Glutamatergic neuron (in vitro differentiated cells): ENCODE measurements at places on chromosomes 12 and 14. TPM values are rescaled to one million over a fixed set of nuclear protein-coding genes. Genes with fewer than 3 reads are reported as not detected.

- H3K36me3 ChIP-seq = no peaks in the 10 kb centered on the region
- H3K4me3 ChIP-seq = no peak overlapping the region
- DNase-seq = no peak
- H3K4me1 ChIP-seq = no peaks in the 10 kb centered on the region
- H3K27me3 ChIP-seq = no peaks in the 10 kb centered on the region
- H3K27ac ChIP-seq = no peak overlapping the region
Observed at GRCh38 chr12:51694146-51694545, 103.1 kb downstream of the SCN8A start.

GRCh38 chr12:25705261-25705660, 152.2 kb upstream of the LMNTD1 start:
- no peak overlapping the region for H3K4me3 ChIP-seq
- no peaks in the 10 kb centered on the region for H3K4me1 ChIP-seq
- peaks cover 2% of the 10 kb centered on the region for H3K27me3 ChIP-seq
- DNase-seq = no peak

DNA sequence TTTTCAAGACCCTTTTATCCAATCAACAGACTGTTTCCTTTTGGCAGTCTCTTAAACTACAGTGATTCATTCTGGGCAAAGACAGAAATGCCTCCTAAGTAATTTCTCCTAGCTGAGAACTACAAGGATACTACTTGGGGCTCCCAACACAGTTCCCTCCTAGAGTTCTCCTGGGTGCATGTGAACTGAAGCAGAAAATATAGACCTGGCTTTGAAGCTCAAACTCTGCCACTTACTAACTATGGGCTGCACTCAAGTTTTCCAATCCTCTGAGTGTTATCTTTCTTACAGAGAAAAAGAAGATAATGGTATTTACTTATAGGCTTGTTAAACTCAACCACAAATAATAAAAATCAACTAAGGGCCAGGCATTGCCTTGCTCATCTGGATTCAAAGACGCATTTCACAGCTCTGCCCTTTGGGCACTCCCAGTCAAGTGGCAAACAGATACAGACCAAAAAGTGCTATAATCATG, 97.6 kb downstream of the EFCAB11 start:
- H3K4me3 ChIP-seq = no peak overlapping the region
- H3K36me3 ChIP-seq = peaks cover 4% of the 10 kb centered on the region
- H3K27me3 ChIP-seq = peaks cover 2% of the 10 kb centered on the region
- no peak for DNase-seq
- H3K27ac ChIP-seq = no peak overlapping the region

- H3K27me3 ChIP-seq = no peaks in the 10 kb centered on the region
- no peak for DNase-seq
- H3K4me1 ChIP-seq = no peaks in the 10 kb centered on the region
- H3K27ac ChIP-seq = no peak overlapping the region
- no peak overlapping the region for H3K4me3 ChIP-seq
Observed at GRCh38 chr12:88970740-88971139, 381.6 kb downstream of the DUSP6 start.

DNA sequence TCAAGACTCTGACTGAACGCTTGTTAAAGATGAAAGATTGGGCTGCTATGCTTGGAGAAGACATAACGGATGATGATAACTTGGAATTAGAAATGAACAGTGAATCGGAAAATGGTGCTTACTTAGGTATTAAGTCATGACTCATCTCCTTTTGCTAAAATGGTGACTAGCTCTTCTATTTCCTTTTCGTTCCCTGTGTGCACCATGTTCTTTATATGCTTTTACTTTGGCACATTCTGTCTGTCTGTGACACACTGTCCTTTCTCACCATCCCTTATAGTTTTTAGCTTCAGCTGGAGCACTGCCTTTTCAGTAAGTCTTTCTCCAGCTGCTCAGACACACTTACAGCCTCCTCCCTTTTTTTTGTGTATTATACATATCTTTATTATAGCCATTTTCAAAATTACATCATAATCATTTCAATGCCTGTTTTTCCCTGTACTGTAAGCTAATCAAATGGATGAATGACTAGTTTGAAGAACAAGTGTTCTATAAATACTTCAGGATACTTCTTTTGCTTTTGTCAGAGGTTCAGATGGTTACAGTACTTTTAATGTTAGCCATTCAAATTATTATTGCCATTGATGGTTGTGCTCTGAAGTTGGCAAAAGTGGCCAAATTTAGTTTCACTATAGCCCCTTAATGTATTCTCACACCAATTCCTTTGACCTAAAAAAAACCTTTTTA, 68.6 kb downstream of the MIA2 start:
- no peaks in the 10 kb centered on the region for H3K4me1 ChIP-seq
- H3K27me3 ChIP-seq = no peaks in the 10 kb centered on the region
- H3K4me3 ChIP-seq = no peak overlapping the region
- no peak for DNase-seq
- H3K36me3 ChIP-seq = no peaks in the 10 kb centered on the region

DNA sequence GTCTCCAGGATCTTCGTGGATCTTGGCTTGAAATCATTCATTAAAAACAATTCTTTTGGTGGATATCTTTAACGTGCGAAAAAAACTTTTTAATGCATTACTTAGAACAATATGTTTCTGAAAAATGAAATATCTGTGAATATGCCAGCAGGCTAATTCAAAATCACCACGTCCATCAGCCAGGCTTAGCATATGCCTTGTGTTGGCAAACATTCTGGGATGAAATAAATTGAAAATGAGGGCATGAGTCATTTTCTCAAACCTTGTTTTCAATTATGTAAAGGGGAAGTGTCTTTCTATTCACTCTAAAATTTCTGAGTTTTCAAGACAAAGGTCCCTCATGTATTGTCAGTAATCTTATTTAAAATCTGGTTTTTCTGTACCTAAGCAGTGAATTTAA, 393.9 kb downstream of the PAWR start:
- no peaks in the 10 kb centered on the region for H3K36me3 ChIP-seq
- H3K4me3 ChIP-seq = no peak overlapping the region
- DNase-seq = no peak

GRCh38 chr12:122986258-122986871, 5.9 kb downstream of the ARL6IP4 start:
- H3K4me3 ChIP-seq = no peak overlapping the region
- H3K27me3 ChIP-seq = peaks cover 3% of the 10 kb centered on the region
- peaks cover 7% of the 10 kb centered on the region for H3K4me1 ChIP-seq
- no peak overlapping the region for H3K27ac ChIP-seq

- peaks cover 4% of the 10 kb centered on the region for H3K36me3 ChIP-seq
- no peaks in the 10 kb centered on the region for H3K4me1 ChIP-seq
- H3K27me3 ChIP-seq = no peaks in the 10 kb centered on the region
- H3K4me3 ChIP-seq = no peak overlapping the region
- no peak for DNase-seq
Observed at GRCh38 chr14:26775765-26776563, 178.1 kb upstream of the NOVA1 start.

- DNase-seq = no peak
- no peak overlapping the region for H3K4me3 ChIP-seq
- H3K36me3 ChIP-seq = peaks cover 10% of the 10 kb centered on the region
- peaks cover 2% of the 10 kb centered on the region for H3K27me3 ChIP-seq
- no peak overlapping the region for H3K27ac ChIP-seq
Observed at GRCh38 chr14:95424529-95424928, 91.9 kb downstream of the SYNE3 start.

DNA sequence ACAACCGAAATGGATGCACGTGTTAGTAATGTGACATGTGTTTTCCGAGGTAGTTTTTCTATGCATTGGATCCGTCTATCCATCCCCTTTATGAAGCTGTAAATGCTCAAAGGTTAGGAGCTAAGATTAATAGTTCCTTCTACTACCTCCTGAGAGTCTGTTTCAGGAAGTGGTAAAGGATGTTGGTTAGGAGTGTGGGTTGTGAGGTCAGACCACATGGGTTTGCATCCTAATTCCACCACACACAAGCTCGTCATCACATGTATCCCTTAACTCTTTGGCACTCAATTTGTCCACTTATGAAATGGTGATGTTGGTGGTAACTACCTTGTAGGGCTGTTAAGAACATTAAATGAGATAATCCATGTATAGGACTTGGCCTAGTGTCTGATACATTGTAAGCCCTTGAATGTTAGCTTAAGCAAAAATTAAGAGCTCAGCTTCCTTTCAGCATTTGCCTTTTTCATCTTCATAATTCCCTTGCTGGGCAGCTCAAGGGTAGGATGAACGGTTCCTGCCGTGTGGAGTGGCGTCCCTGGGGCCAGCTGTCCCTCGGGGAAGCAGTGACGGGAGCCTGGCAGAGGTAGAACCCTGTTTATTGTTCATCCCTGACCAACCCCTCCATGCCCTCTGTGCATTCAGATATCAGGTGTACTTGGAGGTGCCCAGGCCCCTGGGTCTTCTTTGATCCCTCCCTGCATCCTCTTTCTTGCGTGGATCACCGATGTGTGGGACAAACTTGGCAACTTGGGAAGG, 52.3 kb downstream of the TSPAN9 start:
- H3K36me3 ChIP-seq = peaks cover 5% of the 10 kb centered on the region
- no peak for DNase-seq
- H3K4me1 ChIP-seq = peaks cover 36% of the 10 kb centered on the region
- H3K27ac ChIP-seq = no peak overlapping the region

DNA sequence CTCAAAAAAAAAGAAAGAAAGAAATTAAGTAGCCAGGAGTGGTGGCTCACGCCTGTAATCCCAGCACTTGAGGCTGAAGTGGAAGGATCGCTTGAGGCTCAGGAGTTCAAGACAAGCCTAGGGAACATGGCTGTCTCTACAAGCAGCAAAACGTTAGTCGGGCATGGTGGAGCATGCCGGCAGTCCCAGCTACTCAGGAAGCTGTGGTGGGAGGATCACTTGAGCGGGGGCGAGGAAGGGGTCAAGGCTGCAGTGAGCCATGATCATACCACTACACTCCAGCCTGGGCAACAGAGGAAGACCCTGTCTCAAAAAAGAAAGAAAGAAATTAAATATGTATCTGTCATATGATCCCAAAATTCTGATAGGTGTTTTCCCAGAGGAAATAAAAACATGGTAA, 5.3 kb downstream of the RAD52 start:
- DNase-seq = no peak
- H3K36me3 ChIP-seq = no peaks in the 10 kb centered on the region
- no peak overlapping the region for H3K27ac ChIP-seq
- H3K4me3 ChIP-seq = no peak overlapping the region
- peaks cover 3% of the 10 kb centered on the region for H3K27me3 ChIP-seq

The TAS2R31 gene
- 5.7 TPM for total RNA-seq

The RHOJ gene
- not detected for total RNA-seq
